Natural killer cell (primary cell): ENCODE measurements at places on chromosomes 1 and 21. TPM values are rescaled to one million over a fixed set of nuclear protein-coding genes. Genes with fewer than 3 reads are reported as not detected.

Gene HRNR
- total RNA-seq: not detected

Gene TENT5C
- 80.6 TPM for total RNA-seq

Gene KCNN3
- not detected for total RNA-seq

DNA sequence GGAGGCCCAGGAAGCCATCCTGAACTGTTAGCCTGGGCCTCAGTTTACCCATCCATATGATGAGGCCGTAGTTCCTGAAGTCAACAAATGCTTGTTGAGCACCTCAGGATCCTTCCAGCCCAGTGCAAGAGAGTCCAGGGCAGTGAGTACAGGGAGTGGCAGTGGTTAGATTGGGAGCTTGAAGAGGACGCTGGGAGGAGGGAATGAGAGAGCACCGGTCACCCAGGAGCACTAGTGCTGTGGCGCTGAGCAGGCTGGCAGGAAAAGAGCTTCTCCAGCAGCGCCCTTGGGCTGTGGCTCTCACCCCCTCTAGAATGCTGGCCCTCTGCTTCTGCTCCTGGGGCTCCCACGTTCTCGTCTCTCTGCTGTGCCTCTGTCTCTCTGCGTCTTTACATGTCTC lies 10.2 kb upstream of the SSBP3 start:
- no peak overlapping the region for H3K4me3 ChIP-seq
- no peaks in the 10 kb centered on the region for H3K36me3 ChIP-seq
- peaks cover 4% of the 10 kb centered on the region for H3K4me1 ChIP-seq

DNA sequence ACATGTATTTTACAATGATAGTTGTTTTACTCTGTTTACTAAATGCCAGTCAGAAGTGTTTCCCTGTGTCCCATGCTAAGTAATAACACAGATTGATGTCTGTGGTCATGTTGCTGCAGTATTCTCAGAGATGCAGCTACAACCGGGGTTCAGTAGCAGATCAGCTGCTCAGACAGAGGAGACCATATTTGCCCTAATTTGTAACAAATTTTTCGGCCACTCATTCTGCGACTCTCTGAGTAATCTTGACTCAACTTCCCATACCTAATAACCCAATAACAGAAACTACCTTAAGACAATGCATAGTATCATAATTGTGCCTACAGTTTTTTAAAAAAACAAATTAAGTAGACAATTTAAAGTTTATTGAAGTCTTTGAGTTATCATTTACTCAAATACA lies 32.6 kb downstream of the NIBAN1 start:
- no peaks in the 10 kb centered on the region for H3K36me3 ChIP-seq
- no peak overlapping the region for H3K27ac ChIP-seq
- no peaks in the 10 kb centered on the region for H3K4me1 ChIP-seq
- no peaks in the 10 kb centered on the region for H3K27me3 ChIP-seq

- no peak for DNase-seq
- no peaks in the 10 kb centered on the region for H3K27me3 ChIP-seq
- no peaks in the 10 kb centered on the region for H3K36me3 ChIP-seq
- H3K4me1 ChIP-seq: no peaks in the 10 kb centered on the region
Observed at GRCh38 chr1:205410581-205411298, 11.1 kb downstream of the LEMD1 start.

DNA sequence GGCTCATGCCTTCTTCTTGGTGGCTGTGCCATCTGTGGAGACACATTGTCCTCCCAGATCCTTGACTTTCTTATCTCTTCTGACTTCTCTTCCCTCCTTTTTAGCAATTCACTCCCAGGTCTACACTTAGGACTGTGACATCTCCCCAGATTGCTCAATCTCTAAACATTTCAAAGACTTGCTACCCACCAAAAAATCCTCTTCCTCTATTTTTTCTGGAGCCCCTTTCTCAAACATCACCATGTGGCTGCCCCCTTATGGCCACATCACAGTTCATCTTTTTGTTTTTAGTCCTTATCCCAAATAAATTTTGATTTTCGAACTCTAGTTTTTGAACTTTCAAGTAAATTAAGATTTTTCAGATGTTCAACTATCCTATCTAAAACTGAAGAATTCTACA lies 148.6 kb upstream of the HOOK1 start:
- no peaks in the 10 kb centered on the region for H3K27me3 ChIP-seq
- no peaks in the 10 kb centered on the region for H3K4me1 ChIP-seq
- no peaks in the 10 kb centered on the region for H3K36me3 ChIP-seq
- no peak overlapping the region for H3K4me3 ChIP-seq

DNA sequence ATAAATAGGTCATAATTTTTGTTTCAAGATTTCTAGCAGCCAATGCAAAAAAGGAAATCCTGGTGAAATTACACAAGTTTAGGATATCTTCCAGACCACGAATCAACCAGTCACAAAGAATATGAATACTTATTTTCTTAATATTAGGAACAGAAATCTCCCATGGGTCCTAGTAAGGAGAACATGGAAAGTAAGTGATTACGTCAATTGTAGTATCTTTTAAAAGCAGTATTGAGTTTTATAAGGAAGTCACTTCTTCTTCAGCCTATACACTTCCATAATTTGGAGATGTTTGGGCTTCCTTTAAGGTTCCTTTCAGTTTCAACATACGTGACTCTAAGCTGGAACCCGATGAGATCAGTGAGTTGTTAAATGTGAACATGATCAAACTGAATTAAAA lies 534.5 kb downstream of the USP25 start:
- DNase-seq: no peak
- H3K4me3 ChIP-seq: no peak overlapping the region
- no peaks in the 10 kb centered on the region for H3K4me1 ChIP-seq
- H3K27me3 ChIP-seq: no peaks in the 10 kb centered on the region

- H3K4me1 ChIP-seq: no peaks in the 10 kb centered on the region
- no peaks in the 10 kb centered on the region for H3K27me3 ChIP-seq
- H3K27ac ChIP-seq: no peak overlapping the region
- H3K4me3 ChIP-seq: no peak overlapping the region
- no peaks in the 10 kb centered on the region for H3K36me3 ChIP-seq
Observed at GRCh38 chr1:147879911-147880310, 22.7 kb upstream of the GJA8 start.

DNA sequence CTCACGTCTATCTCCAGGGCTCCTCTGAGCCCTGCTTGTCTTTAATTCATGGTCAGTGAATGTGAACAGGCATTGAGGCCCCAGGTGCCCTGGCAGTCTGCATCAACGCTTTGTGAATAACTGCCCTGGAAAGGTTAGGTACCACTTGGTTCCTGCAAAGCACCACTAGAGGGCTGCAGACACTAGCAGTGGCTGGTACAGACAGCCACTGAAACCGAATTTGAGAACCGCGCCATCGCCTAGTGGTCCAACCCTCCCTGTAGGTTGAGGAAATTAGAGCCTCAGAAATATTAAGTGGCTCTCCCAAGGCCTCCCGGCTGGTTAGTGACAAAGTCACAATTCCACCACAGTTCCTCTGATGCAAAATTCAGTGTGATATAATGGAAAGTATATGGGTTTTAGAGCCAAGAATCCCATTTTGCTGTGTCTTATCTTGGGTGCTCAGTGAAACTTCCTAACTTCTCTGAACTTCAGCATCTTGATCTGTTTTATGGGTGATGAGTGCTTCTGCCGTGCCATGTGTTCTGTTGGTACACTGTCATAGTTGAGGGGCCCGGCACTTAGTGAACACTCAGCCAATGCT lies 46.2 kb upstream of the BCL9 start:
- peak; percentile 48 for DNase-seq
- H3K4me1 ChIP-seq: no peaks in the 10 kb centered on the region
- H3K36me3 ChIP-seq: no peaks in the 10 kb centered on the region
- H3K27me3 ChIP-seq: no peaks in the 10 kb centered on the region
- no peak overlapping the region for H3K4me3 ChIP-seq

DNA sequence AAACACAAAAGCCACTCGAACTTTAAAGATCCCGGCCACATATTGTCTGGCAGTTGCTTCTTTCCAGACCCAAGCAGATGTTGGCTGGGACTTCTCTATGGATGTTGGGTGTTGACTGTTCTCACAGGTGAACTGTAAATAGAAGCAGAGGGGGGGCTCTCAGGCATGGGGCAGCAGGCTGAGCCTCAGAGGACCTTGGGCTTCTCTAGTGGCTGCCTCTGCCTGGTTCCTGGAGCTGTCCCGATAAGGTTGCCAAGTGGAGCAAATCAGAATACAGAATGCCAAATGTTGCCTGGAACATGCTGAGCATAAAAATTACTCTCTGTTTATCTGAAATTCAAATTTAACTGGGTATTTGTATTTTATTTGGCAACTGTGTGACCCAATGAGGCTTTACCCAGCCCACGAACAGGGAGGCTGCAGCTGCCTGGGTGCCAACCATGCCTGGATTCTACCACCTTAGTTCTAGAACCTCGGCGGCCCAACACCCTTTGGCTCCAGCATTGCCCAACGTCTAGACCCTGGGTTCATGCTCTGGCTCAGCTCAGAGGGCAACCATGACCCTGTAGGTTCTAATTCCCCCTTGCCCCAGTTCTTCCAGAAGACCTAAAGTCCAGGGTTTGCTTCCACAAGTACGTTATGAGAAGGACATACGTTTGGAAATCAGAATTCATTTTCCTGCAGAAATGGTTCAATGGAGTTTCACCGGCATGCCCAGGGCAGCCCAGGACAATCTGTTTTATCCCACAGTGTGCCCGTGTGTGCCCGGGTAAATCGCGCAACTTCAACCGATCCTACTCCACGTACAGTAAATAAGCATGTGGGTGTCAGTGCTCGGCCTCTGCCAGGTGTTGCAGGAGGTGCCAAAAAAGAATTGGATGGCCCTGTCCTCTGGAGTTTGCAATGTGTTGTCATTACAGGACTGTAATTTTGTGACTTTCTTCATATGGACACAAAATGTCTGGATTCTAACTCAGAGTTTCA lies 5.4 kb upstream of the SLC45A1 start:
- no peak overlapping the region for H3K27ac ChIP-seq
- H3K4me1 ChIP-seq: peaks cover 7% of the 10 kb centered on the region
- no peak overlapping the region for H3K4me3 ChIP-seq
- no peak for DNase-seq

GRCh38 chr1:25527946-25528595 lies 15.3 kb upstream of the LDLRAP1 start:
- H3K4me3 ChIP-seq: no peak overlapping the region
- H3K36me3 ChIP-seq: no peaks in the 10 kb centered on the region
- H3K27me3 ChIP-seq: no peaks in the 10 kb centered on the region
- no peak overlapping the region for H3K27ac ChIP-seq
- no peaks in the 10 kb centered on the region for H3K4me1 ChIP-seq

DNA sequence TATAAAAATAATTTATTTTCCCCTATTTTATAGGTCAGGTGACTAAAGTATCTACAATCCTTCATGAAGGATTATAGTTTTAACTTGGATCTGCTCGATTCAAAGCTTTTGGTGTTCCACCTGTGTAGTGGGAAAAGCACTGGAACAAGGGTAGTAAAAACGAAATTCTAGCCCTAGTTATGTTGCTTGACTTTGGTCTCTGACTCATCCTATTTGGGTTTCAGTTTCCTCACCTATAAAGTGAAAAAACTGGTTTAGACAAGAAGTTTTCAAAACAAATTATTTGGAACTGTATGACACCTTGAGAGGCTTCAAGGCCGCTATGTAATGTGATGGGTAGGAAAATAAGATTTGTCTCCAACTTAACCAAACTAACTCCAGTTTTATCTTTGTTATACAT lies 505.2 kb upstream of the ZRANB2 start:
- no peak for DNase-seq
- no peaks in the 10 kb centered on the region for H3K27me3 ChIP-seq
- H3K4me3 ChIP-seq: no peak overlapping the region
- no peaks in the 10 kb centered on the region for H3K36me3 ChIP-seq
- no peak overlapping the region for H3K27ac ChIP-seq
